ENCODE measurements at places on chromosomes 12 and 14.

- DNase-seq = no peak
- H3K4me1 ChIP-seq = peaks cover 31% of the 10 kb centered on the region
- peaks cover 15% of the 10 kb centered on the region for H3K36me3 ChIP-seq
- no peak overlapping the region for H3K27ac ChIP-seq
Measured at GRCh38 chr12:12671850-12672660, 23.9 kb downstream of the GPR19 start.

GRCh38 chr14:34867199-34867598 lies 8.0 kb downstream of the BAZ1A start:
- H3K4me1 ChIP-seq = peaks cover 45% of the 10 kb centered on the region
- no peak overlapping the region for H3K27ac ChIP-seq
- H3K36me3 ChIP-seq = peaks cover 42% of the 10 kb centered on the region
- H3K27me3 ChIP-seq = no peaks in the 10 kb centered on the region
- H3K4me3 ChIP-seq = no peak overlapping the region

- DNase-seq = no peak
- H3K4me1 ChIP-seq = peaks cover 31% of the 10 kb centered on the region
- H3K4me3 ChIP-seq = no peak overlapping the region
- H3K27ac ChIP-seq = peak overlapping the region; percentile 48
- H3K27me3 ChIP-seq = no peaks in the 10 kb centered on the region
Measured at GRCh38 chr12:47316609-47317049, 236.9 kb upstream of the AMIGO2 start.

- peaks cover 47% of the 10 kb centered on the region for H3K36me3 ChIP-seq
- no peak overlapping the region for H3K27ac ChIP-seq
- no peak overlapping the region for H3K4me3 ChIP-seq
- peaks cover 11% of the 10 kb centered on the region for H3K4me1 ChIP-seq
Measured at GRCh38 chr14:34810028-34810427, 65.1 kb downstream of the BAZ1A start.

DNA sequence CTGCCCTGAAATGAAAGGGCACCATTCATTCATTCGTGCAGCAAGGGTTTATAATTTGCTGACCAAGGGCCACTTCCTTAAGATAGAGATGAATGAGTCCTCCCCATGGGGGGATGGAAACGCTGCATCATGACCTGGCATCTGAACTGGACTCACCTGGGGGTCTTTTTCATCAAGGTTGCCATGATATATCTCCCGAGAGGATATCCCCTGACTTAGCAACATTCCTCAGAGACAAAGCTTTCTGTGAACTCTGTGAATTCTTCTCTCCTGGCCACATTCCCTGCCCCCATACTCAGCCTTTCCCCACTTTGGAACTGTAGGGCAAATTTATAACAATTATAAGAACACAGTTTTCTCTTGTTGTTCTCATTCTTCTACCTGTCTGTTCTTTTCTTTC lies 30.8 kb downstream of the SRRM4 start:
- H3K4me1 ChIP-seq = no peaks in the 10 kb centered on the region
- no peak for DNase-seq
- no peak overlapping the region for H3K27ac ChIP-seq
- no peaks in the 10 kb centered on the region for H3K36me3 ChIP-seq

- no peaks in the 10 kb centered on the region for H3K4me1 ChIP-seq
- no peaks in the 10 kb centered on the region for H3K36me3 ChIP-seq
- H3K4me3 ChIP-seq = no peak overlapping the region
- DNase-seq = no peak
- no peak overlapping the region for H3K27ac ChIP-seq
- H3K27me3 ChIP-seq = peaks cover 3% of the 10 kb centered on the region
Measured at GRCh38 chr14:95294320-95294719, 25.4 kb downstream of the CLMN start.

DNA sequence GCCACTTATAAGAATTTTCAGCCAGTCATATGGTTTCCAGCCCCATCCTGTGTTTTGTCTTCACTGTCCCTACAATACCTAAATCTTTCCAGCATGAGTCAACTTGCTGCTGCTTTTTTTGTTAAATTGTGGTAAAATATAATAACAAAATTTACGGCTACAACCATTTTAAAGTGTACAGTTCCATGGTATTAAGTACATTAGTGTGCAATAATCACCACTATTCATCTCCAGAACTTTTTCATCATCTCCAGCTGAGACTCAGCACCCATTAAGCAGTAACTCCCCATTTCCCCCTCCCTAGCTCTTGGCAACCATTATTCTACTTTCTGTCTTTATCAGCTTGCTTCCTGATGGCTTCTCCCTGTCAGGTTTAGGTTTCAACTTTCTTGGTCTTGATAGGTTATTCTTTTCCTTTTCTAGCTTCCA lies 39.1 kb downstream of the FRS2 start:
- no peaks in the 10 kb centered on the region for H3K36me3 ChIP-seq
- peaks cover 7% of the 10 kb centered on the region for H3K4me1 ChIP-seq
- no peak overlapping the region for H3K27ac ChIP-seq
- H3K4me3 ChIP-seq = no peak overlapping the region

DNA sequence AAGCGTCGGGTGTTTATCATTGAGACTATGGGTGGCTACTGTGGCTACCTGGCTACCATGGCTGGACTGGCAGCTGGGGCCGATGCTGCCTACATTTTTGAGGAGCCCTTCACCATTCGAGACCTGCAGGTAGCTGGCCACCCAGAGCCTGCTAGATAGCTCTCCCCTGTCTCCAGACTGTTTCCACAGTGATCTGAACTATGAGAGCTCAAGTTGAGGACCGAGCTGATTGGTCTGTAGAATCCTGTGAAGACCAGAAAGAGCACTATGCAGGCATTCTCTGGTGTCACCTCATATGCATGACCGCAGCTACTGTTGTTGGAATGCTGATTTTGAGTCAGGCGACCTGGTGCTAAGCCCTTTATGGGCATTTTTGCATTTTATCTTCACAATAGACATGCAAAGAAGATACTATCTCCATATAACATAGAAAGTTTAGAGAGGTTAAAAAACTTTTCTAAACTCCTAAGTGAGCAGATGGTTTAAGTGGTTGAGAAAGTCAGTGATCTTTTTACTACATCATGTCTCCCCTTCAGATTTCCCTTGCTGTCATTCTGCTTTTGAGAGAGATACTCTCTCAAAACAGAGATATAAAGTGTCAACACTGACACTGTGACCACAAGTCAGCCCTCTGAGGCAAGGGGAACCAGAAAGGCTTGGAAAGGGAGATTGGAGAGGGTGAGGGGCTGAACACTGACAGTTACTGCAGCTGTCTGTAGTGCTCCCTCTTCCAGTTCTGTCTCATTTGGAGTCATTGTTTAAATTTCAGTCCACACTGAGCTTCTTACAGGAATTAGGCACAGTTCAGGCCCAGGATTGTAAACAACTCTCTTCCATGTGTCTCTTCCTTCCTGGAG lies 14.3 kb downstream of the ASB8 start:
- H3K27ac ChIP-seq = no peak overlapping the region
- H3K27me3 ChIP-seq = no peaks in the 10 kb centered on the region
- no peak for DNase-seq
- H3K4me3 ChIP-seq = no peak overlapping the region

DNA sequence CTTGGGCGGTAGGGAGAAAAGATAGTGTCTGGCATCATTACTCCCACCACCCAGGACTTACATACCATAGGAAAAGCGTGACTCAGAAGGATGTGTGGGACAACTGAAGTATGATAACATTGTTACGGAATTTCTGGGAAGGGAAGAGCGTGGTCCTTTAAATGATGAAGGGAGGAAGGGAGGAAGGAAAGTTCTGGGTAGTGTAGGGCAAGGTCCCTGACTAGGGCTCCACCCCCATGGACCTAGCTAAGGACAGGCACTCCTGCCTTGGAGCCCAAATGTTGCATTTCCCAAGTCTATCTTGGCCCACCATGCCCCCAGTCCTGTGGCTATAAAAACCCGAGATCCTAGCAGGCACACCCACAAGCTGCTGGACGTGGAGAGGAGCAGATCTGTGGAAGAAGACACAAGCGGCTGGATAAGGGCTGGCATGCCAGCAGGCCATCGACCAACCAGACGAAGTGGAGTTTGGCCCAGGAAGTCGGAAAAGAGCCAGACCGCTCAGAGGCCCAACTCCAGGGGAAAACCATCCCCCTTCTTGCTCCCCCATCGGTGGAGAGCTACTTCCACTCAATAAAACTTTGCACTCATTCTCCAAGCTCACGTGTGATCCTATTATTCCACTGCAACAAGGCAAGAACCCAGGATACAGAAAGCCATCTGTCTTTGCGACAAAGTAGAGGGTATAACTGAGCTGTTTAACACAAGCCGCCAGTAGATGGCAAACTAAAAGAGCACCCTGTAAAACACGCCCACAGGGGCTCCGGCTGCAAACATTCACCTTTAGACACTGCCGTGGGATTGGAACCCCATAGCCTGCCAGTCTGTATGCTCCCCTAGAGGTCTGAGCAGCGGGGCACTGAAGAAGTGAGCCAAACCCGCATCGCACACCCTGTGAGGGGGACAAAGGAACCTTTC lies 23.0 kb upstream of the RAB21 start:
- no peaks in the 10 kb centered on the region for H3K36me3 ChIP-seq
- no peak overlapping the region for H3K4me3 ChIP-seq
- DNase-seq = no peak

DNA sequence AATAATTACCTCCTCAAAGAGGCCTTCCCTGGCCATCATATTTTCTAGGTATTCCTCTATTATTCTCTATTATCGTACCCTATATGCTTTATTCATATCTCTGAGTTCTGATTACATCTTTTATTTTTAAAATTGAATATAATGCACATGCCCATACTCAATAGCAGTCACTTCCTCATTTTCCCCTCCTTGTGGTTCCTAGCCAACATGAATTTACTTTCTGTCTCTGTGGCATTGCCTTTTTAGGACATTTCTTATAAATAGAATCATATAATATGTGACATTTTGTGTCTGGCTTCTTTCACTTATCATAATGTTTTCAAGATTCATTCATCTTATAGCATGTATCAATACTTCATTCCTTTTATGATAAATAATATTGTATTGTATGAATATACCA lies 74.4 kb upstream of the TRHDE start:
- no peaks in the 10 kb centered on the region for H3K4me1 ChIP-seq
- H3K36me3 ChIP-seq = no peaks in the 10 kb centered on the region
- no peaks in the 10 kb centered on the region for H3K27me3 ChIP-seq
- no peak overlapping the region for H3K27ac ChIP-seq
- no peak for DNase-seq

DNA sequence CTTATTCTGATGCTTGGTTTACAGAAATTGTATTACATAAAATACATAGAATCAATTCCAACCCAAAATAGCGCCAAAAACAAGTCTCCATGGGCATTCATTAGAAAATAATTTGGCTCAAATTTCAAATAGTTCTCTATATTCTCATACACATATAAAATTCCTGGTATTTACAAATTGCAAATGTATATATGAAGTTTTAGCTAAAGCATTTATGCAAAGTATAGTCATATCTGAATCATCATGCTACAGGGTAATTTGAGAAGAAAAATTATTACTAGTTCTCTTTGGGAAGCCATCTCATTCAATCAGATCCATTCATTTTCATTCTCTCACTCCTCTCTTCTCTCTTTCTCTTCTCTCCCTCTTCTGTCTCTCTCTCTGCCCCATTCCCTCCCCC lies 257.8 kb downstream of the DPF3 start:
- peaks cover 11% of the 10 kb centered on the region for H3K4me1 ChIP-seq
- peaks cover 46% of the 10 kb centered on the region for H3K27me3 ChIP-seq
- DNase-seq = no peak
- peaks cover 9% of the 10 kb centered on the region for H3K36me3 ChIP-seq

DNA sequence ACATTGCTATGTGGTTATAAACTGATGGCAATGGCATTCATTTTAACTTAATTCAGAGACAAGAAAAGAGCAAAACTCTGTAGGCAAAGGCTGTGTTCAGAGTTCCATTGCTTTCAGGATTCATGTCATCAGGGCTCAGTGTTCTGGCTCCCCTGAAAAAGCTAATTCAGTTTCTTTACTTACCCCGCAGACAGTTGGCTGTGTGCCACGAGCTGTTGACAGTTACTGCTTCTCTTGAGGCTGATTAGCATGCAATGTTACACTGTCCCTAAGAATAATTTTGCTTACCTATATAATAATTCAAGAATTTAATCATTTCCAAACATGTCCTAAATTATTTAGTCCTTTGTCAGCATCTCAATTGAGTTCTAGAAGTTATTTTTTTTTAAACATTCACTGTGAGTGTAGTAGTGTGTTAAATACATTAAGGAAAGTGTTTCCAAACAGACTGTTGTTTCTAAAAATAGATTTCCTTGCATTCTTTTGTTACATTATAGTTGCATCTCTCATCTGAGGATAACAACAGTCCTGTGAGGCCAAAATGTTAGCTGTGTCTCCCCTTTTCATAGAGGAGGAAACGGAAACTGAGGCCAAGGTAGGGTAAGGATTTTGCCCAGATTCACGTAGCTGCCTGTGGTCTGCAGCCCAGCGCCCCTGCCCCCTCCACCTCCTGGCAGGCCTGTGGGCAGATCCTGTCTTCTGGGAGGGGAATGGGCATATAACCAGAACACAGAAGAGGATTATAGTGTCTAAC lies 98.6 kb downstream of the PELI2 start:
- no peaks in the 10 kb centered on the region for H3K4me1 ChIP-seq
- no peaks in the 10 kb centered on the region for H3K36me3 ChIP-seq
- H3K27ac ChIP-seq = no peak overlapping the region
- no peak for DNase-seq

DNA sequence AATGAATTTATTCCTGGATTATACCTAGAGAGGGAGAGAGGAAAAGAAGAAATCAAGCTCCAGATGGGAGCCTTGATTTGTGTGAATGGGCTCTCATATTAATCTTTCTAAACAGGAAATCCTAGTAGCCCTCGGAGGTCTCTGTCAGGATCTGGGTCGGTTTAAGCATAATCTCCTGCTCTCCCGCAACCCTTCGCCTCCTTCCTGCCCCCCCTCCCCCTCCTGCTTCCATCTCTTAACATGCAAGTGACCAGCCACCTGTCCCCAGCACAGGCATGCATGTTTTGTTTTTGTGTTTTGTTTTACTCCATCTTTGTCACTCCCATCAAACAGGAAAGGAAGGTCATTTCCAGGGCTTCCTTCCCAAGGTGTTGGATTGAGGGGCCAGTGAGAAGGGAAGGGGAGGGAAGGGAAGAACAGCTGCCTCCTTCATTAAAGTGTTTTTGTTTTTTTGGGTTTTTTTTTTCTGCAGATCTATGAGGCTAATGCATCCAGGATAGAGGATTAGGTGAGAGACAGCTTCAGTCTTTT lies 4.8 kb upstream of the KCNA5 start:
- DNase-seq = no peak
- no peak overlapping the region for H3K4me3 ChIP-seq
- H3K27me3 ChIP-seq = peaks cover 33% of the 10 kb centered on the region
- H3K27ac ChIP-seq = no peak overlapping the region
- H3K4me1 ChIP-seq = no peaks in the 10 kb centered on the region
- H3K36me3 ChIP-seq = no peaks in the 10 kb centered on the region
